Activated naive CD4-positive, alpha-beta T cell treated with anti-CD3 and anti-CD28 coated beads, Interleukin-2, amount 50 U/mL, for 72 hours (primary cell): ENCODE measurements at places on chromosomes 7 and 10.

GRCh38 chr7:72267291-72267800 lies 144.8 kb downstream of the CALN1 start:
- no peak for DNase-seq

DNA sequence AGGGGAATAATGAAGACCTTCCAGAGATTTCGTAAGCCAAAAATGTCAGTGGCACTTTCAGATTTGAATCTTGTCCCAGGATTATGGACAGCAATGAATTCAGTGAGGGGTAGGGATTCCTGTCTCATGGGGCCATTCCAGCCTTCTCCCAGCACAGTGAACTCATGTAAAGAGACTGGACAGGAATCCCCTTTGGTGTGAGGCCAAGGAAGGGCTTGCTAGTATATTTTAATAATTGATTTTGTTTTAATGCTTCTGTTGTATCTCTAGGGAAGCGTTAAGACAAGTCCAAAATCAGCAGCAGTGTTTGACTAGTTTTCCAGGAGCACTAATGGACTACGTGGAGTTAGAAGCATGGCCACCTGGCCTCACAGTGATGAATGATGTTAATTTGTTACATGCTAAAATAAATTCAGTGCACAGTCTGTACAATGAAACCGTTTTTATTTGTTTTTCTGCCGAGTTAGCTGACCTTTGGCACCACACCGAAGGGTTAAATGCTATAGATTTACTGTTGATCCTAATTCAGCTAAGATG lies 214.0 kb upstream of the DKK1 start:
- no peak for DNase-seq

- DNase-seq = no peak
Observed at GRCh38 chr10:97889461-97890265, 40.0 kb downstream of the GOLGA7B start.

DNA sequence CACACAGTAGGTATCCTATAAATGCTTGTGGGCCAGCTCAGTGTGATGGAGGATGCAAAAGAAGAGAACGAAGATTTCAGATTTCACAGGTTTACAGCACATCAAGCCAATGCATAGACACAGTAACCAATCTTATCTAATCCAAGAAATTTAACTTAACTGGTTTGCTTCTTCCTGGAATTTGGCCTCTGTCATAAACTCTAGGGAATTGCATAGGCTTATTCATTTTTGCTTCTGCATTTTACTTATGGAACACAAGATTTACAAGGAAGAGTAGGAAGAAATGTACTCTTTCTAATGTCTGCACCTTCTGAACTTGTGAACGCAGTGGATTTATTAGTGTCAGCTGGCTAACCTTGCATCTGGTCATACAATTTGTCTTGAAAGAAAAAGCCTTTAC lies 389.4 kb upstream of the NPVF start:
- DNase-seq = no peak

- DNase-seq = no peak
Observed at GRCh38 chr10:113033991-113034390, 83.9 kb downstream of the TCF7L2 start.

- DNase-seq = no peak
Observed at GRCh38 chr7:56087445-56087844, 5.3 kb downstream of the PHKG1 start.

DNA sequence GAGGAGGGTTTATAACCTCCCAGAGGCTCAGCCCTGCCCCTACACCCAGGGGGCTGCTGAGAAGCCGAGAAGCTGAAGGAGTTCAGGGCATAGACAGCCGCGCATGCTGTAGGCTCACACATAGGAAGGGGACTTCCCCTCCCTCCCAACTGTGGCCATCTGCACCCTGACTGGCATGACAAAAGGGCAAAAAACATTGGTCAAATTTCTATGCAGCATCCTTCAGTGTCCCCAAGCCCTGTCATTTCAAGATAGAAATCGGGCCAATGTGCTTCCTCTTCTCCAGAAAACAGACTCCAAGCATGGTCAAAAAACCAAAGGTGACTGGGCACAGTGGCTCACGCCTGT lies 55.9 kb upstream of the MYL10 start:
- no peak for DNase-seq

- DNase-seq = no peak
Observed at GRCh38 chr7:20191391-20191869, 25.8 kb downstream of the MACC1 start.

GRCh38 chr7:155348806-155349205 lies 51.1 kb downstream of the INSIG1 start:
- DNase-seq = no peak

GRCh38 chr10:71188201-71188600 lies 24.2 kb upstream of the UNC5B start:
- no peak for DNase-seq

- no peak for DNase-seq
Observed at GRCh38 chr7:143085109-143085508, 33.0 kb downstream of the OR6V1 start.

DNA sequence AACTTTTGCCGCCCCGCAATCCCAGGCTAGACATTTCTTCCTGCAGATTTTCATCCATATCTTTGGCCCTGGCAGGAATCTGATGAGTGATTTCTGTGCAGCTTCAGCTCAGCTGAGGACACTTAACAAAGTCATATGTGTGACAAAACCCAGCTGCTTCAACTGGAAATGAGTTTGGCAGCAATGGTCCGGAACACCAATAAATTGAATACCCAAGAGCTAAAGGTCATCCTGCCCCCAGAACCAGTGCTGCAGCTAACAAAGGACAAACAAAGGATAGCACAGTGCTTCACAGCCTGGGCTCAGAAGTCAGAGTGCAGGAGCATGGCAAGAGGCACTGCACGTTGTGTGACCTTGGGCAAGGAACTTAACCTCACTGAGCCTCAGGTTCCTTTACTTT lies 40.0 kb upstream of the TRIL start:
- DNase-seq = no peak

- no peak for DNase-seq
Observed at GRCh38 chr10:121998462-121998861, 9.5 kb downstream of the TACC2 start.

- DNase-seq = no peak
Observed at GRCh38 chr7:54725255-54725654, 33.8 kb downstream of the SEC61G start.

DNA sequence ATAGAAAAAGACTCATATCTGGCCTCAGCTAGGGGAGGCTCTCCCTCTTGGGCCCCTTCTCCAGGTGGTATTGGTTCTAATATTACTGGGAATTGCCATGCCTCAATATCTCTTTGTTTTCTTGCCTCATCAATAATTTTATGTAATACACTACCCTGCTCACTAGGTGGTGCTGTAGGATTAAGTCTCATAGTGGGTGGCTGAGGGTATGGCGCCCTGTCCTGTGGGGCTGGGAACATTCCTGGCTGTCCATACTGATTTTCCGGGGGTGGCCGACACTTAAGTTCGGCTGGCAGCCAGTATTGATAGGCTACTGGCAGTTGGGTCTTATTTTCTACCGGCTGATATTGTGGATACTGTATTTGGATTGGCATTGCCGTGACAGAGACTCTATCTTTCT lies 9.0 kb upstream of the TAS2R3 start:
- DNase-seq = no peak

GRCh38 chr10:133258818-133259601 lies 17.7 kb downstream of the ADAM8 start:
- DNase-seq = peak; percentile 93

DNA sequence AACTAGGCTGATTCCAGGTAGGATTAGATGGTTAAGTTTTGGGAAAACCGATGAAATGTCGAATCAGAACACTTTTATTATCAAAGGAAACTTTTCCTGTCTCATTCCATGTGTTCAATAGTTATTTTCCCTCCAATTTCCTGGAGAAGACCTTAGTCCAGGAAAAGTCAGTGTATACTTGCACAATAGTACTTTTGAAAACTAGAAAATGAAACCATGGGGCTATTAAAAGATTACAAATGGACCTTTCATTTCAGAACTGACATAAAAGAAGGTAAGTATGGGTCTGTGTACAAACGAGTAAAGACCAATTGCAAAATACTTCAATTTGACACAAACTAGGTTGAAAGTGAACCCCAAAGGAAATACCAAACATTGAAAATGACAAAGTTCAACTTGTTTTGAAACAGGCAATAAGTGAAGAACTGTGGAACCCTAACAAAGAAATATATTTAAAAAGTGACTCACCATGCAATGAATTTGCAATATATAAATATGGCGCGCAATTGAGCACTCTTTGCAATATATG lies 2.1 kb downstream of the AVPI1 start:
- no peak for DNase-seq

- DNase-seq = peak; percentile 64
Observed at GRCh38 chr7:76020031-76020714, 25.8 kb upstream of the TMEM120A start.

- DNase-seq = no peak
Observed at GRCh38 chr7:167090-167855, 25.1 kb upstream of the FAM20C start.

GRCh38 chr7:155931396-155932085 lies 119.3 kb upstream of the SHH start:
- DNase-seq = no peak

- no peak for DNase-seq
Observed at GRCh38 chr10:60828489-60828852, 50.2 kb downstream of the CDK1 start.

- DNase-seq = no peak
Observed at GRCh38 chr7:151415375-151416105, 5.7 kb upstream of the WDR86 start.

DNA sequence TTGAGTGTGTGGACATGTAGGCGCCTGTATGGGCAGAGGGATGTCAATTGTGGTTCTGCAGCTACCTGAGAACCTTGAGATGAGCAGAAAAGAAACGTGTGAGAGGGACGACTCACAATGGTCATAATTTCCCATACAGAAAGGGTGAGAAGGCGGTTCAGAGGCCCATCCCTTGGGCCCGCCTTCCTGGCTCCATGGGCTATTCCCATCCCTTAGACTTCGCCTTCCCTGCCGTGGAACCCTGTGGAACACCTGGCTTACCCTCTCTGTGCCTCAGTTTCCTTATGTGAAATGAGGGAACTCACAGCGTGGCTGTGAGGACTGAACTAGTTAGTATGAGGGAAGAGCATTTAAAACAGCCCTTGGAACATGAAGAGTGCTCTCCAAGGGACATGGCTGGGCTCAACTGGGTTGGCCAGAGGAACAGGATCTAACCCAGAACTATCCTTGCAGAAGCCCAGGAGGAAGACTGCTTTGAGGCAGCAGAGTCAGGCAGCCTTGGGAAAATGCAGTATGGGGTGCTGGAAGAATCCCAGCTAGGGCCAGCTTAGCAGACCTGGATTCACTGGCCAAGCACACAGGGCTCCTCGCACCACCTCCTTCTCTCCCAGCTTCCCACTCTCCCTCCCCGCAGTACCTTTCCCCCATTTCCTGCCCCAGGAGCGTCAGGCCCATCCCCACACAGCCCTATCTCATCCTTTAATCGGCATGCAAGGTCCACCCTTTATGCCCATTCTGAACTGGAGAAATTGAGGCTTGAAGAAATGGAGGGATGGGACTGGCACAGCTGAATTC lies 11.1 kb upstream of the ZMIZ1 start:
- no peak for DNase-seq

DNA sequence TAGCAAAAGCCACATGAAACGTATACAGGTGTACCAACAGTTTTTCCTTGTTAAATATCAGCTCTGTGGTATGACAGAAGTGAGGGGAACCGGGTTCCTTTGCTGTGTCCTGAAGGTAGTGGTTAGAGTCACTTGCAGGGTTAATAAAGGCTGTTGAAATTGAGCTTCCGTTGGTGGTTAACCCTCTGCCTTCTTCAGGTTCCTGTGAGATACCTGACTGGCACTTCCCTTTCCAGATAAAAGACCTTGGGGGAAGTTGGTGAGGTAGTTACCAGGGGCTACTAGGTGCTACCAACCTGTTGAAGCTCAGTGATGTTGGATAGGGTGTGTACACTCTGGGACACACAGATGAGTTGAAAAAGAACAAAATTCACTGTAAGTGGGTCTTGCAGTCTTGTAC lies 384.1 kb downstream of the GATA3 start:
- DNase-seq = no peak

DNA sequence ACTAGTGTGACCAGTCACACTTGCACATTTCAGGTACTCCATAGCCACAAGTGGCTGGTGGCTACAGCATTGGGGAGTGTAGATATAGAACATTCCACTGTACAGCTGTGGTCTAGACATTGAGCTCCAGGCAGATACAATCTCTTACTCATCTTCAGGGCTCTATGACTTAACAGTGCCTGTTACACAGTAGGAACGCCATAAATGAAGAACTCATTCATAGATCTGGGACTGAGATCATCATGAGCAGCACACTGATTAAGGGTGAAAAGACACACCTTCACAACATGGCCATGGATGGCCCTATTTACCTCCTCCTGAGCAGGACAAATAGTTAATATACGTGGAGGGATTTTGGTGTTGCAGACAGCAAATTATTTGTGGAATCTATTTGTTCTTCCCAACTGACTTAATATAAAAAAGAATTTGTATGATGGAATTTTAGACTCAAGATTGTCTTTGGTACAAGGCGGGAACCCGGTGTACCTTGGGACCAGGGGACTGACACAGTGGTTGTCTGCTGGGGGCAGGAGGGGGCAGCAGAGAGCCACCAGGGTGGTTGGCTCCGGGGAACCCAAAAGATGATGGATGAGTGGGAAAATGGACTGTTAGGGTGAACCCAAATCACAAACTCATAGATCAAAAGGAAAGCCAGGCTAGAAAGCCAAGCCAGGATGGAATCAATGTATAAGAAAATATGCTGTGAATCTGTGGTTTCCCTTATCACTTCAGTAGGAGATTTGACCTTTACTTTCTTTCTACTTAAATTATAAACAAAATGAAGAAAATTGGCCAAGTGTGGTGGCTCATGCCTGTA lies 24.3 kb upstream of the CPA2 start:
- peak; percentile 69 for DNase-seq

- DNase-seq = no peak
Observed at GRCh38 chr7:135919071-135919841, 57.9 kb downstream of the MTPN start.

DNA sequence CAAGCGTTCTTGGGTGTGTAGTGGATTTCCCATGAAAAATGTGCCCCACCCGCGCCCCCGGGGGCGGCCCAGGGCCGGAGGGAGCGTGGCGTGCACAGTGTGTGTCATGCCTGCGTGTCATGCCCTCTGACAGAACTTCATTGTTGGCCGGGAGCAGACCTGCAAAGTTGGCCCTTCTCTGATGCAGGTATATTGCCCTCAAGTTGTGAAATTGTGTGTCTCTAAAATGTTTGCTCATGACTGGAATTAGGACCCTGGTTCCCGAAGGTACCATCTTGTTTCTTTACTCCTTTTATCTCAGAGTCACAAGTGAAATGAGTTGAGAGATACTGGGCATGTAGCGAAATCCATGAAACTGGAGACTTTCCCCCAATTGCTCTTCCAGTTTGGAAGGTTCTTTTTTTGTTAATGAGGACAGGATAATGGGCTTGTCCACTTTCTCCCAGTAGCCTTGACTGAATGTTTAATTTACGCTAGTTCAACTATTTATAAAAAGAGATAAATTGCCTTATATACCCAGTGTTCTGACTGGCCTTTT lies 26.2 kb downstream of the ADK start:
- DNase-seq = peak; percentile 64

DNA sequence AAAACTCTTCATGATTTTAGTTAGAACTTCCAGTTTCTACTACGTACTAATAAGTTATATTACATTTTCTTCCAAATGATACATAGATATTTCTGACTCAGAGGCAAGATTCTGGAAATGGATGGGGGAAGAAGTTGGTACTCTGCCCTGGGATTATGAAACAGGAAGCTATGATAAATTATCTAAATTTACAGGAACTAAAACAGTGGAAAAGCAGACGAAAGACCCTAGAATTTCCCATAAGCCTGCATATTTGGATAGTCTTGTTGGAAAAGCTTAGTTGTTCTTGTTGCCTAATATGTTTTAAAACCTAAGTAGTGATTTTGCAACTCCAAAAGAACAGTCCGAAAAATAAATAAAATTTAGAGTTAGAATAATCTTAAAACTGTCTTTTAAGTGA lies 21.8 kb downstream of the CFAP69 start:
- no peak for DNase-seq
